Motor neuron (in vitro differentiated cells): ENCODE measurements at places on chromosomes 4 and X. TPM values are rescaled to one million over a fixed set of nuclear protein-coding genes. Genes with fewer than 3 reads are reported as not detected.
A peak's percentile ranks its signal among the peaks of the same experiment; 100 is the strongest.

Gene HSPA4L
- total RNA-seq, result 18.7 and 19.6 TPM in 2 replicates

Gene MAOB
- total RNA-seq, result 0.10 and 0.22 TPM in 2 replicates

Gene PNMA3
- total RNA-seq, result 1.5 TPM in 1 of 2 replicates, not detected in the other

Gene NXF2B
- total RNA-seq, result not detected in 2 replicates

Gene FGA
- total RNA-seq, result 0.13 TPM in 1 of 2 replicates, not detected in the other

Gene DCAF8L1
- total RNA-seq, result 0.15 and 0.19 TPM in 2 replicates

Gene PDE5A
- total RNA-seq, result 3.2 and 4.0 TPM in 2 replicates

Gene RRAGB
- 24.8 and 28.2 TPM in 2 replicates for total RNA-seq

GRCh38 chr4:52957220-52957686, 95.1 kb downstream of the RASL11B start:
- ATAC-seq, result peak; percentile 91

GRCh38 chrX:13099121-13099520, 54.7 kb upstream of the FAM9C start:
- ATAC-seq, result no peak

DNA sequence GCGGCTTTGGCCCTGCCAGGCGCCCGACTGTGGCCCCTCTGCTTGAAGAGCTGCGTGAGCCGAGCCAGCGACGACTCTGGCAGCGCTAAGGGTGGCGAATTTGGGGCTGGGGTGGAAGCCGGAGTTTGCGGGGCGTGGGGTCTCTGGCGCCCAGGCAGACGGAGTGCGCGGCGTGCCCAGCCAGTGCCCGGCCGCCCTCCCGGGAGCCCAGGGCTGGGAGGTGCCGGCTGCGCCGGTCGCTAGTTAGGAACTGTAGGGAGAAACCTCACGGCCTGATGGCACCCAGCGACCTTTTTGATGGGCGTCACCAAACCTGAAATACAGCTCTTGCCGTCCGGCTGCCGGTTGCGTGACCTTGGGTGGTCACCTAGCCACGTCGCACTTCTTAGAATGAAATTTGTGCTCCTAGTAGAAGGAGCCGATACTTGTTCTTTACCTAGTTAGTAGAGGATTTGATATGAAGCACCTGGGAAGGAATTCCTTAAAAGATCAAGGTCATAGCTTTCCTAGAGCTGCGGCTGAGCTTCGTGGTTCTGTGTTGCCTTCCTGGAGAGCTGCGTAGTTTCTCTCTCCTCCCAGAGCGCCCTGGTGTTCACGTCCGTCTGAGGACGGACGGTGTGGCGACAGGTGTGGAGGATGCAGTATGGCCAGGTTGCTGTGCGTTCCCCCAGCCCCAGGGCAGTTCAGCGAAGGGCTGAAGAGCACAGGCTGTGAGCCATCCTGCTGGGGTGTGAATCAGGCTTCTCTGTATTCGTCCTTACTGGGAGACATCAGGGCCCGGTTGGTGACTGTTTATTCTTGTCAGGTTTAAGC, 680 bp downstream of the MAEA start:
- peak; percentile 2 for ATAC-seq

DNA sequence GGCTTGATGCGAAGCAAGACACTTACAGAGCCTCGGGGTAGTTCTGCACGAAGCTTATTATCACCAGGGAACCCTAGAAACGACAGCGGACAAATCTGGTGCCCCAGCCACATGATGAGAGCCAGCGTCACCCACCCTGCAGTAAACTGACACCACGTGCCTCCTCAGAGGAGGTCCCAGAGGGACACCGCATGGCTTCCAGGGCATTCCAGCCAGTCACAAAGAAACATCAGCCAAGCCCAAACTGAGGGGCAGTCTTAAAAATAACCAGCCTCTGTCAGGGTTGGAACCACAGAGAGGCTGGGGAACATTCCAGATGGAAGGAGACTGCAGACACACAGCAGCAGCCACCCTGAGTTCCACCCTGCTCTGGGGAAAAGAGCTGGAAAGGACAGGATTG, 36.6 kb upstream of the HGFAC start:
- ATAC-seq, result no peak

GRCh38 chrX:69153060-69153730, 12.1 kb downstream of the PJA1 start:
- ATAC-seq, result peak; percentile 94

DNA sequence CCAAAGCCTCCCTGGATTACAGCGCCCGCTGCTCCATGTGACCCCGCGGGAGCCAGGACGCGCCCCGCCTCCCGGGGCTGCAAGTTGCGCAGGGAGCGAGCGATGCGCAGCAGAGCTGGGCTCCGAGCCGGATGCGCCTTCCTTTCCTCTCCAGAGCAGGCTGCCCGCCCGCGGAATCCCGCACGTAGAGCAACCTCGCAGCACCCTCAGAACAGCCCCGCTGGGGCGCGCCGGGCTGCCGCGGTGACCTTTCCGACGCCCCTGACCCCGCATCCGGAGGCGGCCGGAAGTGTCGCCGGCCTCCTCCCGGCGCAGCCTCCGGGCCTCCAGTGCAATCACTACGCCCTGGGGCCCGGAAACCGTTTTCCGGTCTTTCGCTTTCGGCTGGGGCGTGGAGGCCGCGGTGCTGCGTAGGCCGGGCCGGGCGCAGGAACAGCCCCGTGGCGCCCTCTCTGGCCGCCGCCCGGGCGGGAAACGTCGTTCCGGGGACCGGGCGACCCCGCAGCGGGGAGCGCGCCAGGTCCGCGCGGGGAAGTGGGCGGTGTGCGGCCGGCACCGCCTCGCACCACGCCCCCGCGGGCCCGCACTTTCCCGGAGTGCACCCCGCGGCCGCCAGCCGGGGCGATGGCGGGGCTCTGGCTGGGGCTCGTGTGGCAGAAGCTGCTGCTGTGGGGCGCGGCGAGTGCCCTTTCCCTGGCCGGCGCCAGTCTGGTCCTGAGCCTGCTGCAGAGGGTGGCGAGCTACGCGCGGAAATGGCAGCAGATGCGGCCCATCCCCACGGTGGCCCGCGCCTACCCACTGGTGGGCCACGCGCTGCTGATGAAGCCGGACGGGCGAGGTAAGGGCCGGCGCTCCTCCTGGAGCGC, at the start of gene CYP4V2:
TSS of gene CYP4V2 (plus strand) at position 368 of the 866 bp plus-strand sequence. CDS start at position 625, 257 bp downstream.
- peak; percentile 86 for ATAC-seq

- no peak for ATAC-seq
Observed at GRCh38 chr4:174222266-174222872, 61.1 kb downstream of the FBXO8 start.

GRCh38 chr4:65651031-65651430, 19.3 kb downstream of the EPHA5 start:
- no peak for ATAC-seq
